ENCODE measurements at places on chromosomes 12 and 14.

DNA sequence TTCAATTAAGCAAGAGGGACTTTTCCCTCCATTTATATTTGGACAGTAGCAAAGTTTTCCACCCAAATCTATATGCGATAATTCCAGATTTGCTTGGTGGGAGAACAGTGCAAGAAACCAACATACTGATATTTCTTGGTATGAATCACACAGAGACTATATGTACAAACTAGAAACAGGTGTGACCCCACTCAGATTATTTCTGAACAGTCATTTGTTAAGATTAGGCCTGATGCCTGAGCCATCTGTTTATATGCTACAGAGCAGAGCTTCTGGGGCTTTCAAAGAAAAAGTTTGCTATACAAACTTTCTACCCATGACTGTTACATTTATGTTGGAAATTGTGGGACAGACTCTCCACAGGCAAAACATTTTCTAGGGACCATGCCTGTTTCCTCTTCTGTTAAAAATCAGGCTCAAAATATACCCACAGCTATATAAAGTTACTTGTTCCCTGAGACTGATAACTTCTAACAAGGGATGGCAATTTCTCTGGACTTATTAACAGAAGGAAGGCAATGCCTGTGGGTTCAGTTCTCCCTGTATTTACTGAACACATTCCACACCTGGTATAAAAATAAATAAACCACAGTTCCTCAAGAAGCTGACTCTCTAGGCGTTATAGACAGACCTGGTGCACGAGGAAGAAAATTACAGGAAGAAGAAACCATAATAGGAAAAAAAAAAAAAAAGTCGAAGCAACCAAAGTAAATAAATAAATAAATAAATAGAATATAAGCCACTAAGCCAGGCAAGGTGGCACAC, 8.0 kb downstream of the PTPN21 start:
- DNase-seq = no peak

DNA sequence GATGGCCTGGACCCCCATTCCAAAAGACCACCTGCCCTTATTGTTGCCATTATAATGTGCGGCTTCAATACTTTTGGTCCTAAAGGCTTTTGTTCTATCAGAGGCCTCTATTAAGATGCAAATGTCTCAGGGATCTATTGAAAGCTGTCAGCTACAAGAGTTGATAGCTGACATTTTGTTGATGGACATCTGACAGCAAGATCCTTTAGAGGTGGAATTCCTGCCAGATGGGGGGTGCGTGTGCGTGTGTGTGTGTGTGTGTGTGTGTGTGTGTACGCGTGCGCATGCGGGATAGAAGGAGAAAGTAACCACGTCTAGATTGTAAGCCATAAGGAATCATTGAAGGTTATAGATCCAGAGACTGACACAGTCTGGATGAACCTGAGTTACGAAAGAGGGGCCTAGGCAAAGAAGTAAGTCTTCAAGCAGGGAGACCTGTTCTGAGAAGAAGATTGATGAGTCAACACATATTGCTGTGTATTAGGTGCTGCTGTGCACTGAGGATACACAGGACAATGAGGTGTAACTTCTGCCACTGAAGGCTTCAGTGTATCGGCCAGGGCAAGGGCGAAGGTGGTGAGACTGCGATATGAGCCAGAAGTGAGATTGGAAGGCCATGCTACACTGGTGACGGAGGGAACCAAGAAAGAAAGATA, 89.2 kb downstream of the PRMT8 start:
- no peak for DNase-seq

DNA sequence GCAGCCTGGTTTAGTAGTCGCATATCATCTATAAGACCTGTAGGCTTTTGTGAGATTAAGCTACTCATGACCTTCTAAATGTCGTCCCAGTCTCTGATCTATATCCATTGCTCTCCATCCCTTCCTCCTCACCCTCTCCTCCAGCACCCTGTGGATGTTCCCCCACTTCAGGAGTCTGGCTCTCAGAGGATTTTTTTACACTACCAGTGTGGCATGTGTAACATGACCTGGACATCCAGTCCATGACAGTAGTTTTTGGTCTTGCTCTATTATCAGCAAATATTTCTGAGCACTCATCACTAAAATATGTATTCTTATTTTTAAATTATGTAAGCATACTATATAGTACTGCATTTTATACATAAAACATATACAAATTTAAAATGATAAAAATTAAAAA, 142.1 kb downstream of the DYRK2 start:
- DNase-seq = no peak

DNA sequence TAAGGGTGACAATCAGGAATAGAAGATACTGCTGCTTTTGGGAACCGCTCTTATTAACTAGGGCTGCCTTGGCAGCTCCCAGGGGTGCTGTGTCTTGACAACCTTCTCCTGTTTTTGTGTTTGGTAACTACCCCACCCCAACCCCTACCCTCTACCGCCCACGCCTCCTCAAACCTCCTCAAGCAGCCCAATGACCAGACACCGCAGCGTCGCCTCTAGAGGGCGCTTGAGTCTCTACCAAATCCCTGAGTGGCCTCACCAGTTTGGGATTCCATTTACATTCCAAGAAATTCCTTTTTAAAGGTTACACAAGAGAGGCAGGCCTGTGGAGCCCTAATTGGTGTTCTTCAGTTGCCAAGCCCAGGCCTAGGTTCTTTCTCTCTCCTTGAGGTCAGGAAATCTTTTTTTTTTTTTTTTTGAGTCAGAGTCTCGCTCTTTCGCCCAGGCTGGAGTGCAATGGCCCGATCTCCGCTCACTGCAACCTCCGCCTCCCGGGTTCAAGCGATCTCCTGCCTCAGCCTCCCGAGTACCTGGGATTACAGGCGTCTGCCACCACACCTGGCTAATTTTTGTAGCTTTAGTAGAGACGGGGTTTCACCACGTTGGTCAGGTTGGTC, 72.4 kb upstream of the USP44 start:
- DNase-seq = peak; percentile 87

DNA sequence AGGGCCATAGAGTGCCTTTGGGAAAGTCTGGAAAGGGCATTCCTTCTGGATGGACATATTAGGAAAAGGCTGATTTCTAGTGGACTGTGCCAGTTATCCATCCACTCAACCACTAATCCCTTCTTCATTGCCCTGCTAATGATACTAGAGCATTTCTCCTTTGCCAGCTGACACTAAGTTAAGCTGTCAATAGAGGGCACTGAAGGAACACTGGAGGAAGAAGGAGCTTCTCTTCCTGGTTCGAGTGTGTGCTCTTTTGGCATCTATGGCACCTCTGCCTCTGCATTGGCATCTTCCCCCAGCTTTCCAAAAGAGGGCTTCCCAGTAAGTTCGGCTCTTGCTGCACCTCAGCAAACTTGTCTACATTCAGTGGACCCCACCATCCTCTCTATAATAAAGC, 165.4 kb downstream of the DERA start:
- DNase-seq = no peak

DNA sequence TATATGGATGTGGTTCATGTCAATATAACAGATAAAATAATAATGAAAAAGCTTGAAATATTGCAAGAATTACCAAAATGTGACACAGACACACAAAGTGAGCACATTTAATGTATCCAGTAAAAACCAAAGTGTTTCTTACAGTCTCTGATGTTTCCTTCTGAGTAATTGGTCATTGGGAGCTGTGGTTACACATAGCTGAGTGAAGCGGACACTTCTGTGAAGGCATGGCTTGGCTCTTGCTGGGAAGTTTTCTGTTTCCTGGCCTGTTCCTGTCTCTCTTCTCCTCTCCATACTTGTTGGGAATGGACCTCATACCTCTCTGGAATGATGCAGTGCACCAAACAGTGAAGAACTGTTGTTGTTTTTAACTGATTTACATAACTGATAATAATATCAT, 117.3 kb downstream of the BICD1 start:
- DNase-seq = no peak

GRCh38 chr12:50740307-50740706, 23.6 kb upstream of the ATF1 start:
- no peak for DNase-seq

GRCh38 chr12:122190842-122191668, 8.1 kb downstream of the LRRC43 start:
- peak; percentile 86 for DNase-seq

- no peak for DNase-seq
Measured at GRCh38 chr12:11706509-11707379, 57.3 kb downstream of the ETV6 start.

GRCh38 chr14:99597911-99598600, 6.0 kb downstream of the CCDC85C start:
- no peak for DNase-seq

DNA sequence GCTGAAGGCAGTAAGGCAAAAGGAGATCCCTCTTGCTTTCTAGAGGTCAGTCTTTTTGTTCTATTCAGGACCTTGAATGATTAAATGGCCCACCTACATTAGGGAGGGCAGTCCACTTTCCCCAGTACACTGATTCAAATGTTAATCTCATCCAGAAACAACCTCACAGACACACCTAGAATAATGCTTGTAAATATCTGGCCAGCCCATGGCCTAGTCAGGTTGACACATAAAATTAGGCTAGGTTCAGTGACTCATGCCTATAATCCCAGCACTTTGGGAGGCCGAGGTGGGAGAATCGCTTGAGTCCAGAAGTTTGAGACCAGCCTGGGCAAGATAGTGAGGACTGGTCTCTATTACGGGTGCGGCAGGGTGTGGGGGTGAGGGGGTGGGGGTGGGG, 43.5 kb downstream of the MIPOL1 start:
- no peak for DNase-seq

DNA sequence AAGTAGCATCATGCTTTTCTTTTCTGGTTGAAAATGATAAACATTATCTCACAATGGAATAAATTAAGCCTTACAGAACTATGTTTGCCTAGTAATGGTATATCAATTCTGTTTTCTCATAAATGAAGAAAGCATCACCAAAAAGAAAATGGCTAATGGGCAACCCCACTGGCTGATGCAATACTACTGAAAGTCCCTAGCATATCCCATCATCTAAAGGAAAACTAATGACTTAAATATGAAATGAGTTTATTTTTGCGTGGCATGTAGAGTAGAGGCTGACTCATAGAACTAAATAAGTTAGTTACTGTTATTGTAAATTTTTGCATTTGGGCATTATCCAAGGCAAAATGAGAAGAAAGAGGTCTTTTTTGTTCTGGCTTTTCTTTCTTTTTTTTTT, 1156.3 kb upstream of the SEL1L start:
- DNase-seq = no peak

- DNase-seq = no peak
Measured at GRCh38 chr12:22982635-22983034, 357.7 kb downstream of the ETNK1 start.

DNA sequence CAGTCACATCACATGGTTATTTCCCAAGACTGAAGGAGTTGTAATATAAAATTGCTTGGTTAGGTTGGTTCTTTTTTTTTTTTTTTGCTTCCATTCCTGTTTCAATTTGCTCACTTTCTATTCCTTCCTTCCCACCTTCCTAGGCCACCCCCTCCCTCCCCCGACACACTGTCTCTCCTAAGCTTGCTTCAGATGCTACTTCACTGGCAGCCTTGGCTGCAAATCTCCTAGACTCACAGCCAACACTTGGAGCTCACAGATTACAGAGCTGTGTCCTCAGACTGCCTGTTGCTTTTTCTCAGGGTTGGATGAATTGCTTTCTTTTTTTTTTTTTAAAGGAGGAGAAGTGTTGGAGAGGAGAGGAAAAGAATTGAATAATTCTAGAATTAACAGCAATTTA, 77.3 kb upstream of the GRIN2B start:
- no peak for DNase-seq

DNA sequence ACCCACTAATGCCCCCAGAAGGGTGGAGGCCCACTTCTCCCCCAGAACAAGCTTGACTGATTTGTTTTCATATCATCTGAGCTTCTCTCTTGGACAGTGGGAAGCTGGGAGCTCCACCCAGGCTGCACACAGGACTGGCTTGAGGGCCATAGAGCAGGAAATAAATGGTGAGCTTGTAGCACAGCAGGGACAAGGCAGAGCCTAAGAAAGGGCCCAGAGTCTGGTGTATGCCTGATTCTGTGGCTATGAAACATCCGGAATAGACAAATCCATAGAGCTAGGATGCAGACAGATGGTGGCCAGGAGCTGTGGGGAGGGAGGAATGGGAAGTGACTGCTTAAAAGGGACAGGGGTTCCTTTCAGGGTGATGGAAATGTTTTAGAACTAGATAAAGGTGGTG, 79.0 kb downstream of the ARL6IP4 start:
- no peak for DNase-seq

DNA sequence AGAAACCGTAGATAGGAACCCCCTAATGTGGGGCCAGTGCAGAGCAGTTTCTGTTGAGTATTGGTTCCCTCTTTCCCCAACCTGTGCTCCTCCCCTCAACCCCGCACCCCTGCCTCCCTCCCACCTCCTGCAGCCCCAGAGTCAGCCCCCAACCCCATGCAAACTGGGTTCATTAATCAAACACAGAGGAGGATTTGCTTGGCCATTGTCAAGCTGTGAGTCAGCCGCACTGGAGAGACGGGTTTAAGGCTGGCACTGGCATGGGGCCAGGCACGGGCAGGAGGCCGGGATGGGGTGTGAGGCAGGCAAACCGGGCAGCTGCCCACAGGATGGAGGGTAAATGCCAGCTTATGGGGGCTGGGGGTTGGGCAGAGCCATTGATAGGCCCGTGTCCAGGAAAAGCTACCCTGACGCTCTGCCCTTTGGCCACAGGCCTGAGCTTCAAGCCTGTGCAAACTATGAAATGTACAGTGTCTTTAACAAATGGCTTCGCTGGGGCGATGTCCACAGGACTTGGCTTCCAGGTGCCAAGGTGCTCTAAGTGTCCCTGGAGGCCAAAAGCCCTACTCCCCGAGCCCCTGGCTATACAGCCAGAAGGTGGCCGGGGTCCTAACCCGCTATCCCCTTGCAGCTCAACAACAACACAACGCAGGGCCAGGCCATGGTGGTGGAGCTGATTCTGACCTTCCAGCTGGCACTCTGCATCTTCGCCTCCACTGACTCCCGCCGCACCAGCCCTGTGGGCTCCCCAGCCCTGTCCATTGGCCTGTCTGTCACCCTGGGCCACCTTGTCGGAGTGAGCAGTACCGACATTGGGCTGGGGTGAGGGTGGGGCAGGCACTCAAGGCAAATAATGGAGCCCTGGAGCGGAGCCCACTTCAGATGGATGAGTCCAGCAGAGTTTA, 1.4 kb downstream of the AQP5 start:
- peak; percentile 38 for DNase-seq

DNA sequence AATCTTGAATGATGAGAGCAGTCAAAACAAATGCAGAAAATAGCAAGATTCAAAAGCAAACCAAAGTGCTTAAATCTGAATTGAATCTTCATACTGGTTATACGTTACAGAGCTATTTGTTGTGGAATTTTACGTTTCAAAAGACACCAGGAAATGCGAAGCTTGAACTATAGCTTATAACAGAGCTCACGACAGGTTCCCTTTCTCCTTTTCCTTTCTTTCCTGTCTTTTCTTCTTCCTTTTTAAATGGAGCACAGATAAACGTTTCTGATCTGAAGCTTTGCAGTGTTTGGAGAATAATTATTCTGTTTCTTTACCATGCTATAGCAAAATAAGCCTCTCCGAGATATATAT, 492.6 kb upstream of the GARIN6 start:
- no peak for DNase-seq

Data from mucosa of descending colon (tissue), 3 donors.